ENCODE measurements at places on chromosomes 16 and 17. TPM values are rescaled to one million over a fixed set of nuclear protein-coding genes. Genes with fewer than 3 reads are reported as not detected.

- H3K4me3 ChIP-seq, result peak overlapping the region; percentile 93
- H3K36me3 ChIP-seq, result peaks cover 22% of the 10 kb centered on the region
- peaks cover 22% of the 10 kb centered on the region for H3K4me1 ChIP-seq
- no peak for DNase-seq
- H3K27me3 ChIP-seq, result peaks cover 5% of the 10 kb centered on the region
Measured at GRCh38 chr17:39981207-39981741, 667 bp downstream of the PSMD3 start.

DNA sequence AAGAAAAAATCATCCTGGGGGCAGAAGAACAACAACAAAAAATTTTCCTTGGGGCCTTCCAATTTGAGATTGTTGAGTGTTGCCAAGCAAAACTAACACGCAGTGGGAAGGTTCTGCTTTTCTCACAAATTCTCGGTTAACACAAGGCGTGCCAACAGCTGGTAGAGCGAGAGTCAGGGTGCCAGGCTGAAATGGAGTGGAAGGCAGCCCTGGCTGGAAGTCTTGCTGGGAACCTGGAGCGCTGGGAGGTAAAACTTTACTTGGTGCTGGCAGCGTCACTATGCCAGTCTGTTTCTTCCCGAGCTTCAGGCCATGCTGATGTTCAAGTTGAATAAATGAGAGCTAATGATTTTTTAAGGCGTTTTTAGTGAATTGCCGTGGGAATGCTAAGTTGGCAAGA lies 189.4 kb downstream of the WWOX start:
- peaks cover 3% of the 10 kb centered on the region for H3K4me1 ChIP-seq
- H3K4me3 ChIP-seq, result no peak overlapping the region

GRCh38 chr17:13865650-13866049 lies 203.7 kb upstream of the COX10 start:
- no peak overlapping the region for H3K27ac ChIP-seq
- no peaks in the 10 kb centered on the region for H3K36me3 ChIP-seq
- H3K4me3 ChIP-seq, result no peak overlapping the region
- H3K27me3 ChIP-seq, result no peaks in the 10 kb centered on the region
- DNase-seq, result no peak

GRCh38 chr16:84209989-84210388 lies 19.0 kb downstream of the ADAD2 start:
- H3K4me1 ChIP-seq, result peaks cover 12% of the 10 kb centered on the region
- no peak overlapping the region for H3K27ac ChIP-seq
- no peaks in the 10 kb centered on the region for H3K27me3 ChIP-seq
- no peak overlapping the region for H3K4me3 ChIP-seq

DNA sequence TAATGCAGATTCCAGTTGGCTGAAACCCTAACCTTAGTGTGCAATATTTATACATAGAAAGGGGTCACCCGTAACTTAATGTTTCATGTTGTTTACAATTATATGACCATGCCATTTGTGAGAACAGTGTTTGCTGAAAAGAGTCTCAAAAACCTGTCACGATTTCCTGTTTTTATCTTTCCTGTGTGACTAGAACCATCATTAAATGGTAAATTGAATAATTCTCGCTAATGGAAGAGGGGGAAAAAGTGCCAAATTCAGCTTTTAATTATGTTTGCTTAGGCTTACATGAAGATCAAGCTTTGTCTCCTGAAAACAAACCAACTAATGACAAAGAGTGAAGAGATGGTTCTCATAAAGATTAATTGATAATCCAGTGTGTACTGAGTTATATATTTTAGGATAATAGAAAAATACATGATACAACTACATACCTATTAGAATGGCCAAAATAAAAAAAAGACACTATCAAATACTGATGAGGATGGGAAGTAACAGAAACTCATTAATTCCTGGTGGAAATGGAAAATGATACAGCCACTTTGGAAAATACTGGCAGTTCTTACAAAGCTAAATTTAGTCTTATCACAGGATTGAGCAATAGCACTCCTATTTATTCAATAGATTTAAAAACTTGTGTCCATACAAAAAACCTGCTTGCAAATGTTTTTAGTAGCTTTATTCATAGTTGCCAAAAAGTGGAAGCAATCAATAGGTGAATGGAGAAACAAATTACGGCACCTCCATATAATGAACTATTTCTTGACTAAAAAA lies 141.7 kb downstream of the CDK5R1 start:
- H3K36me3 ChIP-seq, result no peaks in the 10 kb centered on the region
- no peaks in the 10 kb centered on the region for H3K27me3 ChIP-seq
- no peak overlapping the region for H3K4me3 ChIP-seq
- no peak for DNase-seq
- H3K27ac ChIP-seq, result no peak overlapping the region

DNA sequence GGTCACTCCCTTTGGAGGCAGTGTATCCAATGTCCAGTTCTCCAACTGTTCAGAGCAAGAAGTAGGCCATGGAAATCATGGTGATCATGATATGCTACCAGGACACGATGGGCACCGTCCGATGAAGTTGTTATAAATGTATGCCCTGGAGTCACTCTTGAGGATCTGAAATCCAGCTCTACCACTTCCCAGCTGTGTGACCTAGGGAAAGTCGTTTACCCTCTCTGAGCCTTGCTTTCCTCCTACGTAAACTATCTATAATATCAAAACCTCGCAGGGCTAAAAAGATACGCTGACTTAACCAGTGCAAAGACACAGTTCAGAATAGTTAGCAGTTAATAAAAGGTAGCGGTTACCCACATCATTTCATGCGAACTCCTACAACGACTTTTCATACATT lies 194.2 kb downstream of the XYLT1 start:
- H3K4me1 ChIP-seq, result no peaks in the 10 kb centered on the region
- H3K36me3 ChIP-seq, result no peaks in the 10 kb centered on the region
- H3K4me3 ChIP-seq, result no peak overlapping the region

- no peaks in the 10 kb centered on the region for H3K36me3 ChIP-seq
- H3K4me1 ChIP-seq, result no peaks in the 10 kb centered on the region
- no peak overlapping the region for H3K4me3 ChIP-seq
- no peaks in the 10 kb centered on the region for H3K27me3 ChIP-seq
- no peak for DNase-seq
Measured at GRCh38 chr17:65914784-65915342, 277.1 kb downstream of the CEP112 start.

DNA sequence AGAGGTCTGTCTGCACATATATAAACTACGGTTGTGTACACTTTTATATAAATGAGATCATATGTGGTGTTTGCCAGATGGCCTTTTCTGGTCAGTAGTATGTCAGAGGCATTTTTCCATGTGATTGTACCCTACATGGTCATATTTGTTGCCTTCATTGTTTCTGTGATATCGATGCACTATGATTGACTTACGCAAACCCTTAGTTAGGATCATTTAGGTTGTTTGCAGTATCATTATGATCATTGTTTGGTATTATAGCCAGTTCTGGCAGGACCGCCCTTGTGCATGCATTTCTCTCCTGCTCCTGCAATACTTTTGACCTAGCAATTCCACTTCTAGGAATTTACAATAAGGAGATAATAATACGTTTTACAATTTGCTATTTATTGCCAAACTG lies 169.1 kb downstream of the MSI2 start:
- DNase-seq, result no peak
- H3K36me3 ChIP-seq, result no peaks in the 10 kb centered on the region
- no peak overlapping the region for H3K4me3 ChIP-seq
- no peaks in the 10 kb centered on the region for H3K27me3 ChIP-seq
- H3K4me1 ChIP-seq, result peaks cover 26% of the 10 kb centered on the region

GRCh38 chr16:27771201-27771910 lies 221.4 kb downstream of the KATNIP start:
- H3K4me3 ChIP-seq, result no peak overlapping the region
- no peaks in the 10 kb centered on the region for H3K36me3 ChIP-seq
- no peaks in the 10 kb centered on the region for H3K4me1 ChIP-seq

DNA sequence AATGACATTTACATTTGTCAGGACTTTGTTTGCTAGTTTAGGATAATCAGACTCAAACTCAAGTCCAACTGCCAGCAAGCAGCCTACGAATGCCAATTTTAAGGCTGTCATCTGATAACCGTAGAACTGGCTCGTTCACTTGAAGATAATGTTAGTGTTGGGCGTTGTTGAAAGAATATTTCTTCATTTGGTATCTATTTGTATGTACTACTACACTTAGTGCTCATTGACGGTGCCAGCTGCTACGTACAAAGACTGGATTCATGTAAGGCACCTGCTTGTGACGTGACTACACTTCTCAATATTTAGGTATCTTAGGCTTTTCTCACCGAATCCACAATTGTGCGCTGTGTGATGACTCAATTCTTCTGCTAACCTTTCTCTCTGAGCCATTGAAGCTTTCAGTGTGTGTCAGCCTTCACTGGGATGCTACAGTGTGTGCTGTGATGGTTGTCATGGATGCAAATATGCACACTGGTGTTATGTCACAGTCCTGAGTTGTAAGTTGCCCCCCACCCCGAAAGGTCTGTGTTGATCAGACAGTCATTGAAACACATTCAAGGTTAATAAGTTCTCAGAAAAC lies 5.7 kb downstream of the ATP2C2 start:
- no peak overlapping the region for H3K4me3 ChIP-seq
- H3K27me3 ChIP-seq, result peaks cover 26% of the 10 kb centered on the region
- no peak for DNase-seq
- no peaks in the 10 kb centered on the region for H3K4me1 ChIP-seq
- no peaks in the 10 kb centered on the region for H3K36me3 ChIP-seq
- H3K27ac ChIP-seq, result no peak overlapping the region

DNA sequence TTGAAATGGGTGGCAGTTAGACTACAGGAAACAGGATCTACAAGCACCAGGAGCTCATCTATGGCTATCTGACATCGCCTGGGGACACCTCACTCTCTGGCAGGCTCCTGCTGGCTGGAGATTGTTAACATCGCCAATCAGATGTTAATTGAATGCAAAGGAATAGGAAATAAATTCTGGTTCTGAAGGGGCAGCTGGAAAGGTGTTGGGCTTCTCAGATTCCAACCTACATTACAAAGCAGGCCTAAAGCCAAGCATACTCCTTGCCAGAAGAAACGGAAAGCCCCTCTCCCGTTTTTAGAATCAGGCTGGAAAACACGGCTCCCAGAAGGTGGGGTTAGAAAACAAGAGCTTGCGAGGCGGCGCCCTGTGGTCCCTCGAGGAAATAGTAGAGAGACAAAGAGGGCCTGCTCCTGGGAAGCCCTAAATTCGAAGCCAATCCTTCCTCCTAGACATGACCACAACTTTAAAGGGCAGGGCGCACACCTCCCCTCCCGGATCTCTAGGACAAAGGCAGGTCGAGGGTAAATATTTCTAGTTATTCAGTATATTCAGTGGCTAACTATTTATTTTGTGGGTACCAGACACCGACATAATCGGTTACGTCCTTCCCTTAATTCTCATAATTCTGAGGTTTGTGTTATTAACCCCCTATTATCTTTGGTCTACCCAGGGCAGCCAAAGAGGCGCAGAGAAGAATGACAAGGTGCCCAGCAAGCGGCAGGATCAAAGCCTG lies 763 bp upstream of the TOM1L1 start:
- no peak for DNase-seq
- no peaks in the 10 kb centered on the region for H3K27me3 ChIP-seq
- H3K27ac ChIP-seq, result no peak overlapping the region
- peaks cover 9% of the 10 kb centered on the region for H3K4me1 ChIP-seq
- peak overlapping the region; percentile 56 for H3K4me3 ChIP-seq
- no peaks in the 10 kb centered on the region for H3K36me3 ChIP-seq

GRCh38 chr16:9969580-9969979 lies 212.6 kb downstream of the GRIN2A start:
- no peak overlapping the region for H3K27ac ChIP-seq
- no peaks in the 10 kb centered on the region for H3K27me3 ChIP-seq
- H3K36me3 ChIP-seq, result no peaks in the 10 kb centered on the region
- H3K4me3 ChIP-seq, result no peak overlapping the region
- no peak for DNase-seq

GRCh38 chr17:71486261-71486660 lies 634.6 kb upstream of the SOX9 start:
- no peaks in the 10 kb centered on the region for H3K27me3 ChIP-seq
- H3K27ac ChIP-seq, result no peak overlapping the region
- no peak for DNase-seq

Gene MAPT
- 70.3 TPM for total RNA-seq

Gene MYL4
- total RNA-seq, result not detected

Gene EVI2A
- 0.49 TPM for total RNA-seq

Gene PRSS33
- total RNA-seq, result not detected

Gene CTRB1
- total RNA-seq, result not detected

Gene CLDN6
- total RNA-seq, result not detected

Gene CDH11
- total RNA-seq, result 9.1 TPM

Gene SCGB1C2
- not detected for total RNA-seq

Gene HOXB13
- not detected for total RNA-seq

Gene PRR35
- total RNA-seq, result not detected

Gene TXNL4B
- 6.0 TPM for total RNA-seq

Gene TEX2
- 91.1 TPM for total RNA-seq

Gene MMP25
- not detected for total RNA-seq

All from gastrocnemius medialis (tissue), 4 donors.